ENCODE measurements at places on chromosomes 3 and 15. TPM values are rescaled to one million over a fixed set of nuclear protein-coding genes. Genes with fewer than 3 reads are reported as not detected.

DNA sequence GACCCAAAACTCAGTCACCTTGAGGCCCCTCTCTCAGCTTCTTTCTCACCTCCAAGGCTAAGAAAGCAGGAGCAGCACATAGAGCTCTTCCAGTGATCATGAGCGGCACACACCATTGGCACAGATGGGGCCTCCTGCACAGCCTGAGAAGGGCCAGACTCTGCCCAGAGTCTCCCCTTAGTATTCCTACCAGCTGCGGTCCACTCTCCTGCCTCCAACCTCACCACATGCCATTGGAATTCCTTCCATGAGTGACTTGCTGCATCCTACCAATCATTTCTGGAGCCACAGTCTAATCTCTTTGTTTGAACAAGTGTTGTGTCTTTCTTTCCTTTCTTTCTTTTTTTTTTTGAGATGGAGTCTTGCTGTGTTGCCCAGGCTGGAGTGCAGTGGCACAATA, 39.3 kb downstream of the CDCP1 start:
- no peak for DNase-seq

DNA sequence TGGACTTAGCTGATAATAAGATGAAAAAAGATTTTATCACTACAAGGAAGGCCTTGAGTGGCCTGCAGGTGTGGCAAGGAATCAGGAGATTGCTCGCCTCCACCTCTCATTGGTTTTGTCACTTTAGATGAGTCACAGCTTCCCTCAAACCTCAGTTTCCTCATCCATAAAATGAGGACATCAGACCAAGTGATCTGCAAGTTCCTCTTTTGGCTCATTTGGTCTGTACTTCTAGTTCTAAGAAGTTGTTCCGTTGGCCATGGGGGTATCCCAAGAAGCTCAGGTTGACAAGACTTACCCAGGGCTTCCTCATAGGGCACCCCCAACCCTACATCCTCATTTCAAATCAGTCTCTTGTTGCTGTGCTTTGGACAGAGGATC, 254.1 kb downstream of the UACA start:
- DNase-seq = no peak

GRCh38 chr3:59506191-59506590, 456.4 kb upstream of the CFAP20DC start:
- DNase-seq = no peak

DNA sequence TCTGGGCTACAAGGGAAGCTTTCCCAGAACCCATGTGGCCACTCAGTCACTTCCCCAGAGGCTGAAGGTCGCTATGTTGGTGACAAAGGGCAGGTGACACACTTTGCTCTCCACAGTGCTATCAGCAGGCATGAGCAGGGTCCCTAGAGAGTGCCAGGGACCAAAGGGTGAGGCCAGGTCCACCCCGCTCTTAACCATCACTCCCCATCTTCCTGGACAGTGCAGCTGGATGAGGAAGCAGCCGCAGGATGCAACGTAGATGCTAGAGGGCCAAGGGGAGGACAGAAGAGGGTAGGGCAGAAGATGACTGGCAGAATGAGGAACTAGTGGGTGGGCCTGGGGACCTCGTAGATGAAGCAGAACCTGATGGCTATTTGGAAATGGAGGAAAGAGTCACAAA, 13.6 kb upstream of the LTF start:
- DNase-seq = no peak

GRCh38 chr3:136685882-136686281, 66.3 kb downstream of the STAG1 start:
- DNase-seq = no peak

DNA sequence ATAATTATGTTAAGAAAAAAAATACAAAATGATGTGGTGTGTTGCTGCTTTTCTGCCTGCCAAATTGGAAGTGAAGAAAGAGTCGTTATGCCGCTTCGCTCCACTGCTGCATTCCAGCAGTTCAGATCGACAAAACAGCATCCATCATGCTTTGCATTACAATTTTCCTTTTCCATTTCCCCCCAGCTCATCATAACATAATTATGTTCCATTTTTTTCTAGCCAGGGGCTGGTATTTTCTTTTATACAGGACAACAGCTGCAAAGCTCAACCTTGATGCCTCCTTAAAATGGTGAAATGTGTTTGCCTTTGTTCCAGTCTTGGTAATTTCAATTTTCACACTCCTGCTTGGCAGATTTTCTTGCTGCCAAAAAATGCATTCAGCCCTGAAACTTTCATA, 44.9 kb upstream of the KBTBD12 start:
- no peak for DNase-seq

DNA sequence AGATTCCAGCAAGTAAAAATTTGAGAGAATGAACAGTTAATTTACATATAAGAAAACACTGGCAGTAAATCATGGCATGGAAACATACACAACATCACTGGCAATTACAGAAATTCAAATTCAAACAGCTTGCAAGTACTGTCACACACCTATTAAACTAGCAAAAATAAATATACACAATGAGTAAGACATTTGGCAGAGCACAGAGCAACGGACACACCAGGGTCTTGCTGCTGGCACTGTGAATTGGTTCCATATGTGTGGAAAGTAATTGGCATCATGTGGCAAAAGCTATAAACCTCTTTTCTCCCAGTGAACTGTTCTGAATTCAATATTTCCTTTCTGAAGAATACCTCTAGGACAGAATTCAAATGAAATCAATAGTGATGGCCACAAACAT, 78.3 kb downstream of the LRRK1 start:
- no peak for DNase-seq

GRCh38 chr15:89613031-89613430, 37.8 kb downstream of the TICRR start:
- DNase-seq = no peak

DNA sequence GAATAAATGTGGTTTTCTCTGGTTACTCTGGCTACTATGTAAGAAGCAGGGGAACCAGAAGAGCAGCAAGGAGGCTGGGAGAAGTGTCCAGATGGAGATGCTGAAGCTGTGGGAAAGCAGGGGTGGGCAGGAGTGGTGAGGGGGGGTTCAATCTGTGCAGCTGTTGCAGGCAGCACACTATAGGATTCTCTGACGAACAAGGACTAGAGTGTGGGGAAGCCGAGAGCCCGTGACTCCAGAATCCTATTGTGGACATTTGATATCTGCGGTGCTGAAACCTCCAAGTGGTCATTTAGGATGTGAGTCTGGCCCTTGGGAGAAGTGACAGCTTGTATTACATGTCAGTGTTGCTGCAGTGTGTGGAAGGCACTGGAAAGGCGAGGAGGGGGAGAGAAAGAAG, 60.5 kb downstream of the GABRB3 start:
- DNase-seq = no peak

KLHL6 gene
- total RNA-seq = under 0.01 TPM

ZDHHC23 gene
- total RNA-seq = 20.6 TPM

CPB1 gene
- not detected for total RNA-seq

GATA2 gene
- total RNA-seq = 7.8 TPM

Data from lung microvascular endothelial cell (primary cell).